Ascending aorta (tissue), 2 donors: ENCODE measurements at places on chromosomes 6 and 20.

GRCh38 chr6:117482240-117483003 lies at the start of gene DCBLD1:
TSS of gene DCBLD1 (plus strand) at chr6:117482674. CDS start at chr6:117482782, 108 bp downstream.
- no peaks in the 10 kb centered on the region for H3K27me3 ChIP-seq
- peak within 1 kb of the TSS; percentile 87 for H3K27ac ChIP-seq
- no peaks in the 10 kb centered on the region for H3K36me3 ChIP-seq

- no peaks in the 10 kb centered on the region for H3K36me3 ChIP-seq
- no peaks in the 10 kb centered on the region for H3K4me1 ChIP-seq
- H3K27me3 ChIP-seq, result no peaks in the 10 kb centered on the region
- DNase-seq, result no peak
- H3K4me3 ChIP-seq, result no peak overlapping the region
- peak overlapping the region; percentile 64 for H3K27ac ChIP-seq
Measured at GRCh38 chr20:16203096-16203495, 370.2 kb downstream of the KIF16B start.

GRCh38 chr6:112189494-112189893 lies 64.9 kb downstream of the LAMA4 start:
- DNase-seq, result no peak
- no peak overlapping the region for H3K27ac ChIP-seq
- H3K4me1 ChIP-seq, result peaks cover 3% of the 10 kb centered on the region
- no peaks in the 10 kb centered on the region for H3K36me3 ChIP-seq

- H3K4me3 ChIP-seq, result no peak overlapping the region
- no peaks in the 10 kb centered on the region for H3K27me3 ChIP-seq
- H3K4me1 ChIP-seq, result no peaks in the 10 kb centered on the region
- no peak overlapping the region for H3K27ac ChIP-seq
Measured at GRCh38 chr6:44784195-44784594, 396.7 kb downstream of the CDC5L start.

DNA sequence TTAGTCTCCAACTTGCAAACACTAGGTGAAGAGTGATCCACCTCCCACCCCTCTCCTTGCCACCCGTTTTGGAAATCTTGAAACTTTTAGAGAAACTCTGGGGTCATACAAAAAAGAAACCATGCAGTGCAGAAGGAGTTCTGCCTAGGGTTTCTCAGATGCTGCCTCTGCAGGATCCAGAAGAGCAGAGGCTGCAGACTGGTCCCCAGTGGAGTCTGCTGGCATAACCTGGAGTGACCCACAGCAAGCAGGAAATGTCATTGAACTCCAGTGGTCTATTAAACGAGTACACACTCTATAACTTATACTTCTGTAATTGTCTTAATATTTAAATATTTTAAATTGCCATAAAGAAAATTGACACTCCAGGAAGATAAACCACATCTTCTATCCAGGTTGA lies 280.7 kb upstream of the NT5E start:
- H3K4me3 ChIP-seq, result no peak overlapping the region
- no peak for DNase-seq
- H3K27ac ChIP-seq, result no peak overlapping the region
- H3K4me1 ChIP-seq, result no peaks in the 10 kb centered on the region

GRCh38 chr20:59405226-59406200 lies 105.1 kb downstream of the EDN3 start:
- DNase-seq, result no peak
- peaks cover 5% of the 10 kb centered on the region for H3K4me1 ChIP-seq
- peaks cover 7% of the 10 kb centered on the region for H3K27me3 ChIP-seq
- no peak overlapping the region for H3K4me3 ChIP-seq
- H3K27ac ChIP-seq, result no peak overlapping the region
- no peaks in the 10 kb centered on the region for H3K36me3 ChIP-seq

DNA sequence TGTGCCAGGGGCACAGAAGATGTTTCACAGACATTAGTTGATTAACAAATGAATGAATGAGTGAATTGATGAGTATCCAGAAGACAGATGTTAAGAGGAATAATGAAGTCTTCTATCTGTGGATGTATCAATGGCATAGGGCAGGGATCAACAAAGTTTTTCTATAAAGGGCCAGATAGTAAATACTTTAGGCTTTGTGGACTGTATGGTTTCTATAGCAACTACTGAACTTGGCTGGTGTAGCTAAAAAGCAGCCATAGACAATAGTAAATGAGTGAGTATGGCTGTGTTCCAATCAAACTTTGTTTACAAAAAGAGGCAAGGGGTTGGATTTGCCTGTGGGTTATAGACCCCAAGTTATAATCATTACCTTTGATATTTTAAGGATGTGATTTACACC lies 144.0 kb downstream of the PRL start:
- DNase-seq, result no peak
- H3K36me3 ChIP-seq, result no peaks in the 10 kb centered on the region
- H3K27ac ChIP-seq, result no peak overlapping the region
- H3K4me1 ChIP-seq, result peaks cover 5% of the 10 kb centered on the region
- no peak overlapping the region for H3K4me3 ChIP-seq
- H3K27me3 ChIP-seq, result no peaks in the 10 kb centered on the region

DNA sequence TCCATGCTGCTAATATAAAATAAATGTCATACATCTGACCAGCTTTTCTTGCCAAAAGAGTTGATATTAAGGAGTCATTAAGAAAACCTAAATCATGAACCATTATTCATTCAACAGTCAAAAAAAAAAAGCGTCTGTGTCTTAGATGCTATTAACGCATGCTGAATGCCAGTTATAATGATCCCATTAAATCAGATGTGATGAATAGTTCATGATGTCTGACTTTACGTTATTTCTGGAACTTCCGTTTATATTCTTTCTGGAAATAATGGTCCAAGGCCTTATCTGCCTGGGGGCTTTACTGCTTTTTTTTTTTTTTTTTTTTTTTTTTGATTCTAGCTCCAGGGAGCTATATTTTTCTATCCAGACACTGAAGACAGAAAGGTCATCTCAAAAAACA lies 877.1 kb downstream of the HACE1 start:
- H3K27me3 ChIP-seq, result no peaks in the 10 kb centered on the region
- H3K4me1 ChIP-seq, result no peaks in the 10 kb centered on the region
- no peak overlapping the region for H3K27ac ChIP-seq

DNA sequence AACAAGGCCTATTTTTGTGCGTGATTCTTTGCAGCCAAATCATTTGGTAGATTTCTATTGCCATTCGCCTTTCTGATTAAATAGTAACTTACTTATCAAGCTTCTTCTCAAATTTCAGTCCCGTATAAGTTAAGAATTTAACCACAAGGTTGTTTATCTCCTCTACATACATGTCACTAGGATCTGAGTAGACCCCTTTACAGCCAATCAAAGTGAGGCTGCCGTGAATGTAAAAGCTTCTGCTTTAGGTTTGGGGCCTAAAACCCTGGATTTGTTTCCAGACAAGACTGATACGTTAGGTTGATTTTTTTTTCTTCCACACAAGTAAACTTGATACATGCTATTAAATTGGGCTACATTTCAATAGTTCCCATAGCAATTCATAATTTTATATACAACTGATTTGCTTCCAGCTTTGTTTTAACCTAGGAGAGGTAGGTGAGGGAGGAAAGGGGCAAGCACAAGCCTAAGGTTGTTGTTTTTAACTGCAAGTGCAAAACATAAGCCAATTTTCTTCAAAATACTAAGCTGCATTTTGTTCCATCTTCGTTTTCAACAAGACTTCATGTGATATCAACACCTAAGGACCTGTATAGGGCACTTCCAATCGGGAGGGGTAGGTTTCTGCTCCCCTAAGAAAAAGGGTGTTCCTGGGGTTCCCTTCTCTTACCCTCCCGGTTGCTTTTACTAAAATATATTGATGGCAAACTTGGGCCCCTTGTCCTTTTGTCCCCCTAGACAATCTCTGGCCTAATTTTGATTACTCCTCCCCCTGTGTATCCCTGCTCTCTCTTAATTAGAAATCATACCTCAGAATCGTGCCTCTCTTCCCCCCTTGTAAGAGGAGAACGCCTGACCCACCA lies 1.7 kb downstream of the RANBP9 start:
- no peaks in the 10 kb centered on the region for H3K27me3 ChIP-seq
- H3K4me1 ChIP-seq, result peaks cover 25% of the 10 kb centered on the region
- H3K36me3 ChIP-seq, result no peaks in the 10 kb centered on the region

DNA sequence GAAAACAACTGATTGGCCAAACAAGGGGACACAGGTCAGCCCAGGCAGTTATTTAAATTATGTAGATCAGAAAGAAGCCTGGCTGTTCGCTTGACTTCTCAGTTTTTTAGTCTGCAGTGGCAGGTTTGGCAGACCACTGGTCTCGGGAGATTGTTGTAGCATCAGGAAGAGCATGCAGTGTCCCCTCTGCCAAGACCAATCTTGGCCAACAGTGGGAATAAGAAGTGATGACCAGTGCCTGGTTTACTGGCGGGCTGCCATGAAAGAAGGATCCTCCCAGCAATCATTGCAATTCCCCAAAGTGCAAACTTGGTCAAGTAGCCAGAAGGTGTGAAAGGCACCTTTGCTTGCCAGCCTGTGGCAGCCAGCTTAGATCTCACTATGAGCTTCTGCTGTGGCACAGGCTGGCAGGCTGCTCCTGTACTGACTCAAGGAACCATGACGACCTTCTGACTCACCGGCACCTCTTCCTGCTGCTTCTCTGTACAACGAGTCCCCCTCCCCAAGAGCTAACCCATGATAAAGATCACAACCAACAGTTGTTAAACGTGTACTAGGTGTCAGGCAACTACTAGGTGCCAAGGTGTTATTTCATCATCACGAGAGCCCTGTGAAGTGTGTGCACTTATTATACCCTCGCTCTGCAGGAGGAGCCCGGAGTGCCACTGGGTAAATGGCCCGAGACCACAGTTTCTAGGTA lies 76.8 kb upstream of the DUSP22 start:
- DNase-seq, result no peak
- no peak overlapping the region for H3K4me3 ChIP-seq
- H3K27ac ChIP-seq, result no peak overlapping the region
- H3K4me1 ChIP-seq, result no peaks in the 10 kb centered on the region
- no peaks in the 10 kb centered on the region for H3K27me3 ChIP-seq
